ENCODE measurements at places on chromosomes 2 and 18.

GRCh38 chr2:12167525-12168317, 421.3 kb downstream of the LPIN1 start:
- DNase-seq: peak; percentile 76

DNA sequence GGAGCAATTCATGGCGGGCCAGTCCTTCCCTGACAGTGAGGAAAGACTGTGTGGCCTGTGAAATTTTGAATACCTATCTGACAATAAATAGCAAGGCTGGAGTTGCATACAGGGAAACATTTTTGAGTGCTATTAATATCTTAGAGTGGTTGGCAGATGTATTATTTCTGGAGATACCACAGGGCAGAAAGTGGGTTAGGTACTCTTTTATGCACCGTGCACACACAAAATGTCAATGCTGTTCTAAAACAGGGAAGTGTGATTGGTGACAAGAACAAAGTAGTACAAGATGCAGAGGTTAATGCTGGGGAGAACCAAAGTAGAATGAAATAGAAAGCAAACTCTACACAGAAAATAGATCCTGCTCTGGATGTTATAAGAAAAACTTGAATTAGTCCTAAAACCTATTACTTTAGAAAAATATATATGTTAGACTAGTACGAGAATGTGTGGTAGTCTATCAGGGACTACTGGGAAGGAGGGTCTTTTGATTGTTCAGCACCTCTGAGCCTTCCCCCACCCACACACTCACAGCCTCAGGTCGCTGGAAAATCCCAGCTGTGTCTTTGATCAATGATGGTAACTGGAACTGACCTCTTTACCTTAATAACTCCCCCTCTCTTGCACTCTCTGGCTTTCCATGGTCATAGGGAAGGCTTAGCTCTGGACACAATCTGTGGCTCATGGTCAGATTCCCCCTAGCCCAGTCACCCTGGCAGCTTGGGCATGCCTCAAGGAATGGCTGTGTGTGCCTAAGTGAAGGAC, 58.2 kb downstream of the SERPINB8 start:
- no peak for DNase-seq

DNA sequence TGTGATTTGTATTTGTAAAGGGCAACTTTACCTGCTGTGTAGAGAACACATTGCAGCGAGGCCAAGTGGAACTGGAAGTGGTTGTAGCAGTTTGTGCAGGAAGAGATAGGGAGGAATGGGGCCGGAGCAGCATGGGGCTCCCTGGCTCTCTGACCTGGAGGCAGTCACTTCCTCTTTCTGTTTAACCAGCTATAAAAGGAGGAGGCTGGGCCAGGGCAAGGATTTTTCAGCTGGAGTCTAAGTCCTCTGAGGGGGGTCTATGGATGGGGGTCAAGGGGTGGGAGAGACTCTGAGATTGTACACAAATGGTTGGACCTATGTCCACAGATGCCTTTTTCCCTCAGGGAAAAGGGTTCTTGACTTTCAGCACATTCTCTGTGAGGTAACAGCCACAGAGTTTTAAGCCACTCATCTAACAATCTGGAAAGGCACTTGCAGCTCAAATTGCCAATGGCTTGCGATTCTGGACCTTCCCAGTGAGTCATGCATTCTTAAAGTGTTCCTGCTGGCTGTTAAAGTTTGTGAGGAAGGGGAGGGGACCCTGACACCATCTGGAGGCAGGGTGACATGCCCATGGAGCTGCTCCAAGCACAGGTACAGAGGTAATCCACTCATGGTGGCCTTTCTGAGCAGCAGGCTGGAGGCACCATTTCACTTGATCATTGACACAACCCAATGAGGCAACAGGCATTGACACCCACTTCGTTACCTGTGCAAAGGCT, 347.0 kb downstream of the CYRIA start:
- DNase-seq: peak; percentile 73

GRCh38 chr2:240647503-240648154, 22.3 kb downstream of the GPR35 start:
- DNase-seq: no peak

GRCh38 chr18:44871771-44872170, 191.1 kb downstream of the SETBP1 start:
- no peak for DNase-seq

- DNase-seq: no peak
These were observed 793.2 kb downstream of the SUCLG1 start for GRCh38 chr2:83665894-83666293.

DNA sequence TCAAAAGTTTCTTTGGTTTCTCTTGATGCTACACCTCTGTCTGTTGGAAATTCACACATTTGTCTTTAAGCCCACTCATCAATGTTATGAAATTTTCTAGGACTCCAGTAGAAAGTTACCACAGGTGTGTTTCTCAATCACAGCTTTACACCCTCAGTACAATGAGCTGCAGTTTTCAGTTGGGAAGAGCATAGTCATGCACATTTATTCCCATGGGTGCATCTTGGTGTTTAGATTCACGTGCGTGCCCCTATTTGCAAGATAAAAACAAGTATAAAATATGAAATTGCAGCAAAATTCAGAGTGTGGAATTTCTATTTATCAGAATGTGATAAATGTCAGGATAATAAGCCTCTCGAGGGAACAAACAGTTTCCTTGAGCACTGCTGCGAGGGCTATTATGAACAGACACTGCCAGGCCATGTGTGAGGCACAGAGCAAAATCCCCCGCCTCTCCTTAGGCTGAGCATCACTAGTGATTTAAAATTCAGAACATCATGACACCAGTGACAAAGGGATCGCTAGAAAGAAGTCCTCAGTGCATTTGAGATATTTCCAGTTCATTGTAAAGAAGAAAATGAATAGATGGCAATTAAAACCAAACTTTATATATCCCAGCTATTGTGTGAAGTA, 512.2 kb upstream of the TCF4 start:
- no peak for DNase-seq

- no peak for DNase-seq
These were observed 10.6 kb downstream of the UBE2F start for GRCh38 chr2:237977380-237977779.

DNA sequence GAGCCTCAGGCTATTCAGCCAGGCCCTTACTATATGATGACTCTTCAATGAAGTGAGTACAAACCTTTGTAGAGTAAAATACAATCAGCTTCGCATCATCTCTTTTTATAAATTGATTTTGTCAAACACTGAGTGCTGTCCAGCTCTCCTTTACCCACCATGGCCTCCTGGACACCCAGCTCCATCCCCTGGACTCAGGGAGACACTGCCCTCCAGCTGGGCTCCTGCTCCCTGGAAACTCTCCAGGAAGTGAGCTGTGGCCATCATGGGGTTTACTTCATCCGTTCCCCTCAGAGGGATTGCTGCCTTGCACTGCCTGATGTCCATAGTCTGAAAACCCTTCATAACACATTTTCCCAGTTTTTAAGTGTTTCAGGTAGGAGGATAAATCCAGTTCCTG, 82.5 kb upstream of the XIRP2 start:
- no peak for DNase-seq

GRCh38 chr2:239029958-239030357, 182.1 kb downstream of the TWIST2 start:
- no peak for DNase-seq

DNA sequence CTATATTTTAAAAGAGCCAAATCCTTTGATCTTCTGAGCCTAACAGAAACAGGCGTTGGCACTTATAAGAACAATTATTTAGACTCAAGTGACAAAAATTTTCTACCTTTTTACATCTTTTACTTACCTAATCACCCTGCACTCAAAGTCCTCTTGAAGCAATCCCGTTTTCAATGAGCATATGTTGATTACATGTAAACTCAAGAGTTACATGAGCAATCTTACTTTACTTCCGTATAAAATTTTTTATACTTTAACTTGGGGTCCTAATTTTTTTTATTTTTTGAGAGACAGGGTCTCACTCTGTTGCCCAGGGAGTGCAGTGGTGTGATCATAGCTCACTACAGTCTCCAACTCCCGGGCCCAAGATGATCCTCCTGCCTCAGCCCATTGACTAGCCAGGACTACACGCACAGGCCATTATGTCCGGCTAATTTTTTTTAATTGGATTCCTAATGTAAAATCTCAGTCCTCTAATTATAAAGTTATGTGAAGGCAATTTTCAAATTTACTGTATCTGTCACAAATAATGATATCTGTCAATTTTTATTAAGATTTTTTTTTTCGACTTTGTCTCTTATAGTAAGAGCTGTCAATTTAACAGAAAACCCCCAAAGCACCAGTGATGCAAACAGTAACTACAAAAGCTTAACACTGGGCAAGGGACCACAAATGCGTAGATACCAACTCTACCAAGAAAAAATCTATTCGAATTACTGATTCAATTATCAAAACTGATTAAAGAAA, 19.1 kb upstream of the STPG4 start:
- DNase-seq: no peak

GRCh38 chr2:46072101-46072820, 224.9 kb upstream of the EPAS1 start:
- no peak for DNase-seq

- no peak for DNase-seq
These were observed 117.9 kb downstream of the MYCN start for GRCh38 chr2:16058256-16058655.

- no peak for DNase-seq
These were observed 51.9 kb downstream of the ASAP2 start for GRCh38 chr2:9258501-9258900.

- no peak for DNase-seq
These were observed 42.3 kb downstream of the SLC4A1AP start for GRCh38 chr2:27705851-27706622.

DNA sequence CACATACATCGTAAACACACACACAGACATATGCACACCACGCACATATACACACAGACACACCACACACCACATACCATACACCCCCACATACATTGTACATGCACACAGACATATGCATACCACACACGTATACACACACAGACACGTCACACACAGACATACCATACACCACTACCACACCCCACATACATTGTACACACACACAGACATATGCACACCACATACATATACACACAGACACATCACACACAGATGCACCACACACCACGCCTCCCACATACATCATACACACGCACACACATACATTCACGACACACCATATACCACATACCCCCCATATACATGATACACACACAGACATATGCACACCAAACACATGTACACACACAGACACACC, 58.4 kb downstream of the KIF5C start:
- DNase-seq: no peak

GRCh38 chr2:8376603-8377410, 305.0 kb upstream of the ID2 start:
- no peak for DNase-seq

DNA sequence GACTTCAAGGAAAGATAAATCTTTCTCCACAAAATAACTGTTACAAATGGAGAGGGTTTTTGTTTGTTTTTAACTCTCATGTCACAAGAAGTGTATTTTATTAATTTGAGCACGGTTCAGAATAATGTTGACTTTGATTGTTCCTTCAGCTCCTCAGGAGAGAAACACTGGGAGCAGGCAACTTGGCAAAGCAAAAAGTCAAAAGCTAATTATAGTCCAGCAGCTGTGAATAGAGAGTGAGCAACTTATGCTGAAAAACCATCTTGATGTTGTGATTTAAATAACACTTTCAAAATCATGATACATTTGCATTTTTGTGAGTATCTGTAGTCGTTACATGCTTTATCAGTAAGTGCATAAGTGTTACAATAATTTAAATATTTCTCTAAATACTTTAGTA, 37.5 kb upstream of the TTN start:
- no peak for DNase-seq

DNA sequence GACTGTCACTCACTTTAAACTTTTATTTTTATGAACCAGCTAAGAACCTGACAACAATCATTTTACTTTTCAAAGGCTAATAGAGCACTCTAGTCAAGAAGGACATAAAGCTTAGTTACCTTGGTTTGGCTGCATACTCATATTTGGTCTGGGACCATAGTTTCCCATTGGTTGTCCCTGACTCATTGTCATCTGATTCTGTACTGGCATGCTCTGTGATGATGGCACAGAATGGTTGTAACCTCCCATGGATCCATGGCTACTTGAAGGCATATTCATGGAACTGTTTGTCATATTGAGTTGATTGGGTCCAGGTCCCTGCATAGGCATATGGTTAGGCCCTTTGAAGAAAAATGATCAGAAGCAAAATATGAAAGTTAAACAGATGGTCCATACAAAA, 37.9 kb downstream of the SS18 start:
- no peak for DNase-seq

- no peak for DNase-seq
These were observed 532.7 kb upstream of the POU3F3 start for GRCh38 chr2:104321116-104321795.

Data from endodermal cell (in vitro differentiated cells).